Renal pelvis (tissue), 12 donors: ENCODE measurements at places on chromosomes 12 and 14.
A peak's percentile ranks its signal among the peaks of the same experiment; 100 is the strongest.

- no peak for DNase-seq
Observed at GRCh38 chr12:130993759-130994670, 40.3 kb downstream of the ADGRD1 start.

GRCh38 chr12:6917491-6918231, 3.3 kb downstream of the ENO2 start:
- DNase-seq = no peak

GRCh38 chr12:111407377-111408115, 1.8 kb downstream of the SH2B3 start:
- no peak for DNase-seq

- DNase-seq = no peak
Observed at GRCh38 chr12:23043646-23044045, 418.7 kb downstream of the ETNK1 start.

DNA sequence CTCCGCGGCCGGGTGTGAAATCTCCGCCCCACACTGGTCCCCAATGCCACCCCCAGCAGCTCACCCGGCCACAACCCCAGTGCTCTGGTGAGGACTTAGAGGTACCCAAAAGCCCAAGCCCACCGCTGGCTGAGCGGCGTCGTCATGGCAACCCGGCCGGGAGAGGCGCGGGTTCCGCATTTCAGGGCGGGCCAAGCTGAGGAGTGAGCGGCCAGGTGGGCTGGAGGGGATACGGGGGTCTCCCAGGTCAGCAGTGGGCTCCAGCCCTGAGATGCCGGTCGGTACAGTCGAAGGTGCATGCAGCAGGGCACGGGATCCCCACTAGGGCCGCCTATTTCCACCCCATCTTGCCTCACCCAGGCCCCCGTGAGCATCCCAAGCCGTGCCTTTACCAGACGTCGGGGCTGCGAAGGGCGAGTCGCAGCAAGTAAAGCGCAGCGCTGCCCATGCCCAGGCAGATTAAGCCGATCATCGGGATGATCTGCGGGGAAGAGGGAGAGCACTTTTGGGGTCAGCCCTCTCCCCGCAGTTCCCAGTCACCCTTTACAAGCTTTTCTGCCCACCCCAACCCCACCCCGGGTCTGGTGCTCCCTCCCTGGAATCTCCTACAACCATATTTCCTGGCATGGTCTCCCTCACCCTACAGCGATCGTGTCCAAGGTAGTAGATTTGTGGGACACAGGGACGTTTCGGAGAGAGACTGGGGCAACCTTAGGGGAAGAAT, 6.9 kb downstream of the SHMT2 start:
- DNase-seq = no peak

DNA sequence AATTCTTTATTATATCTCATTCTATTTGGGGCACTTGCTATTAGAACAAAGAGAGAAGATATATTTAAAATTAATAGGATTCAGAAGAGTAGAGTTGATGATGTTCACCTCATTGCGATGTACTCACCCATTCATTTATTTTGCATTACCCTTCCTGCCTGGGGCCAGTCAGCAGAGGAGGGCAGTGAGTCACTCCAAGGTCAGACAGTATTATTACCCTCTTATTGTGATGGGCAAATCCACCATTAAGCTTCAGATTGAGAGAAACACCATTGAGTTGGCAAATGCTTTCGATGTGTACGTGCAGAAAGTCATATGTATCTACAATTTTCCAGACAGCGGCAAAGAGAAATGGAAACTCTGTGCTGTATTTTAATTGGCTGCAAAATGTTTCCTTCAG, 134.2 kb downstream of the BICD1 start:
- no peak for DNase-seq

DNA sequence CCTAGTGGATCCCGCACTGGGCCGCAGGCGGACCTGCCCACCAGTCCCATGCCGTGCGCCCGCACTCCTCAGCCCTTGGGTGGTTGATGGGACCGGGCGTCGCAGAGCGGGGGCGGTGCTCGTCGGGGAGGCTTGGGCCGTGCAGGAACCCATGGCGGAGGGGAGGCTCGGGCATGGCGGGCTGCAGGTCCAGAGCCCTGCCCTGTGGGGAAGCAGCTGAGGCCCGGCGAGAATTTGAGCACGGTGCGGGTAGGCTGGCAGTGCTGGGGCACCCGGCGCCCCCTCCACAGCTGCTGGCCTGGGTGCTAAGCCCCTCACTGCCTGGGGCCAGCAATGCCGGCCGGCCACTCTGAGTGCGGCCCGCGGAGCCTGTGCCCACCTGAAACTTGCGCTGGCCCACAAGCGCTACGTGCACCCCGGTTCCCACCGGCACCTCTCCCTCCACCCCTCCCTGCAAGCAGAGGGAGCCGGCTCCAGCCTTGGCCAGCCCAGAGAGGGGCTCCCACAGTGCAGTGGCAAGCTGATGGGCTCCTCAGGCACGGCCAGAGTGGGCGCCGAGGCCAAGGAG, 100.8 kb downstream of the PLEKHA5 start:
- DNase-seq = no peak

GRCh38 chr12:25801734-25802133, 156.7 kb upstream of the RASSF8 start:
- peak; percentile 16 for DNase-seq

DNA sequence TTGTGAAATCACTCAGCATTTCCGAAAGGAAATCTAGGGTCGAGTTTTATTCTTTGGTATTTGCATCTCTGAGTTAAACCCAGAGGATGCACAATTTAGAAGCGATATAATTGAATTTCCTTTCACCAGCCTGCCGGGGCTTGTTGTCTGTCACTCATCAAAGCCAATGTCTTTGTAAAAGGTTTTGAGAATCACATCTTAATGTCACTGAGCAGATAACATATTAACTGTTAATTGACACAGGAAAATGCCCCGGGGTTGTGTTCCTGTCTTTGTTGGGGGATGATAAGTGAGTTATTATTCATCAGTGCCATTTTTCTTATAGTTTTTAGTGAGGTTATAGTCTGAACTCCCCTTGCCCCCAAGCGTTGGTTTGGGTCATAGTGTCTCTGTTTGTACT, 73.4 kb downstream of the DUSP6 start:
- no peak for DNase-seq

DNA sequence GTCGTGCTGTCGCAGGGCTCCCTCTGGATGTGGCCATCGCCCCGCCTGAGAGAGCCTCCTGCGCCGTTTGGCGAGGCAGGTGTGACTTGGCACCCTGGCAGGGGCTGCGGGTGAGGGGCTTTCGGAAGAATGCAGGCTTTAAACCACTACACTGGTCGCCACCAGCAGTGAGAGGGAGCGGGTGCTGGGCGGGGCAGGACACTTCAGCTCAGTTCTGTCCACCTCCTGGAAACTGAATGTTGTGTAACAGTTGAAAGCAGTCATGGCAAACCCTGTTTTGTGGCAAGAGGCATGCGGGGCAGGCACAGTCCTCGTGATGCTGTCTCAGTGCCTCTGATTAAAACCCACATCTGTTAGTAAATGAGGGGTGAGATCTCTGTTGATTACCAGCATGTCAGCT, 55.9 kb downstream of the AACS start:
- DNase-seq = no peak

DNA sequence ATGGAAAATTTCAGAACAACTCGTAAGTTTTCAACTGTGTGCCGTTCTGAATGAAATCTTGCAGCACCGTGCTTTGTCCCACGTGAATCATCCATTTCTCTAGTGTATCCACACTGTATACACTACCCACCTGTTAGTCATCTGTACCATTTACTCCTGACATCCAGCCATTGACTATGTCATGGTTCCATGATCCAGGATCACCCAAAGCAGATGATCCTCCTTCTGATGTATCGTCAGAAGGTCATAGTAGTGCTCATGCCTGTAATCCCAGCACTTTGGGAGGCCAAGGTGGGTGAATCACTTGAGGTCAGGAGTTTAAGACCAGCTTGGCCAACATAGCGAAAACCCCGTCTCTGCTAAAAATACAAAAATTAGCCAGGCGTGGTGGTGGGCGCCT, 122.9 kb downstream of the PPHLN1 start:
- DNase-seq = no peak

DNA sequence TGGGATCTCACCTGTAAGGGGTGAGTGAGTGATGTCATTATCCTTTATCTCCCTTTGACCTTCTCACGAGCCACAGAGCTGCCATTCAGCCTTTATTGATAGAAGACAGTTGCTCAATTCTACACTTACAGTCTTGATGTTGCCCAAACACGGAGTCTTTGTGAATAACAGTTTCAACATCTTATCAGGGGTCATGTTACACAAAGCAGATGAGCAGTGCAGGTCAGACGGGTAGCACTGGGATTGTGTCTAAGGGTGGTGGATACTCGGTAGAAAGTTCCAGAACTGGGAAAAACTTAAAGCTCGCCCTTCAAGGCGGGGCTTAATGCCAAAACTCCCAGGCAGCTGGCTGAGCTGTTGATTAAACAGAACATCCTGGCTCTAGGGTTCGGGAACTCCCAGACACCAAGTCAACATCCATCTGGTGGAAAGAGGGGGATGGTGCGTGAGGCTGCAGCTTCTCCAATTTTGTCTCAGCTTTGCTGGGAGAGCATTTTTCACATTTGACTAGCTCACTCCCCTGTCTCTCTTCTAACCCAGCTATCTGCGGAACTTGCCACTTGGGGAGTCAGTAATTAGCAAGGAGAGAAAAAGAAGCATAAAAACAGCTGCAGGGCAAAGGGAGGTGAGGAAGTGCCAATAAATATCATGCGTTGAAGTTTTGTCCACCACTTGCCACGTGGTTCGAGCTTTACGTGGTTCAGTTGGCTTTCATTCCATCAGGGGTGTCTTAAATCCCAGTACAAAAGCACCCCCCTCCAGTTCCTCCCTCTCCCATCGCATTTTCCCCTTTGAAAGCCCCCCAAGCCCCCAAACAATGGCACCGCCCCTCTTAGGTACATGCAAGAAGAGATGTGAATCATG, 31.0 kb downstream of the FOXN4 start:
- DNase-seq = no peak

DNA sequence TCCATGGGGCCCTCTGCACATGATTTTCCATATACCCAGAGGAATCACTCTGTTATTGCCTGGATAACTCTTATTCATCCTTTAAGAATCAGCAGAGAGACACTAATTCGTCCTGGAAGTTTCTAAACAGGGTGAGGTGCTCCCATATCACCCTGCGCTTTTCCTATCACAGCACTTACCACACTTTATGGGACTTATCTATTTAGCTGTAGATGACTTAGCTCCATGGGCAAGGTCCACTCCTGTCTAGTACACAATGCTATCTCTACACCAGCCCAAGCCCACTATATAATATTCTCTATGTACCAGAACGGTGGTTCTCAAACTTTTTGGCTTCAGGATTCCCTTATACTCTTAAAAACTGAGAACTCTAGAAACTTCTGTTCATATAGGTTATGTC, 111.7 kb downstream of the EFCAB11 start:
- DNase-seq = no peak

DNA sequence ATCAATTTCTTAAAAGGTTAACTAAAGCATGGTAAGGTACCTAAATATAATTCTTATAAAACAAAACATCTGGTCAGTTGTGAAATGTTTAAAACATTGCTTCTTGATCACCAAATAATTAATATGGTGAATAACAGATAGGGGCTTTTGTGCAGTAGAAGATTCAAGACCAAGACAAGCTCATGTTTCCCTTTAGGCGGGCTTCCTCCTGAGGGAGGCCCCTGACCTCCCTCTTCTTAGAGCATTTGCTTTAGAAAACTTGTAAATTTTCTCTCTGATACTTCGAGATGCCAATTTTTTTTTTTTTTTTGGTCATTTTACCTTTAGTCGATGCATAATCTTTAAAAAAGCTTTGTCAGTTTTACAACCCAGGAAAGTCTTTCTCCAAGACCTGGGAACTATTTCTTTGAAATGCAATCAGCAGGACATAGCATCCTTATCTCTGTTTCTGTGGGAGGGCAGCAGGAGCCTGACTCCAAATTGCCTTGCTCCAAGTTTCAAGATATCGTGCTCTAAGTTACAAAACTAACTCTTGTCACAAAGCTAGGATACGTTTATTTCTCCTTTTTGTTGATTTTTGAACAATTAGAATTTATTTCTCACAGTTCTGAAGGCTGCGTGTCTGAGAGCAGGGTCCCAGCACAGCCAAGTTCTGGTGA, 66.6 kb upstream of the BICD1 start:
- no peak for DNase-seq

DNA sequence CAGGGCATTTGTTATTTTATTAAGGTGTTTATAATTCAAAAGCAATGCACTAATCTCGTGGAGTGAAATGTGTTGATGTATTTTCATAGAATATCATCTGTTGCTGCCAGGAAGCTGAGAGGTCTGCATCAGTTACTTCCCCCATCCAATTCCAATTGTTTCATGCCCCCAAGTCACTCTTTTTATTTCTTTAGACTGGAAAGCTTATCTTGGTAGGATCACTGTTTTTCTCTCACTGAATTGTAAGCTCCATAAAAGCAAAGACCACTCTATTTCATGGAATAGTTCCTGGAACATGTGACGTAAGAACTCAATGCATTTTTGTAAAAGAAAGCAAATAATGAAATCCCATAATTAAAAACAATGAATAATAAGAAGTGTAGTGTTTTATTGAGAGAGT, 420.2 kb downstream of the TRHDE start:
- DNase-seq = no peak

GRCh38 chr12:24496755-24497154, 452.1 kb downstream of the BCAT1 start:
- DNase-seq = no peak

DNA sequence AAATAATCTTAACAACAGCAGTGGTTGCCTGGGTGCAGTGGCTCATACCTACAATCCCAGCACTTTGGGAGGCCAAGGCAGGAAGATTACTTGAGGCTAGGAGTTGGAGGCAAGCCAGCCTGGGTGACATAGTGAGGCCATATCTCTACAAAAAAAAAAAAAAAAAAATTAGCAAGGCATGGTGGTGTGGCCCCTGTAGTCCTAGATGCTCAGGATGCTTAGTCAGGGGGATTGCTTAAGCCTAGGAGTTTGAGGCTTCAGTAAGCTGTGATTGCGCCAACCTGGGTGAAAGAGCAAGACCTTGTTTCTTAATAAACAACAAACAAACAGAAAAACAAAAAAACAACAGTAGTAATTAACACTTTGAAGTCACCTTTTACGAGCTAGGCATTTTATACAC, 642 bp upstream of the ACSM4 start:
- no peak for DNase-seq

- no peak for DNase-seq
Observed at GRCh38 chr12:3038926-3039510, 38.2 kb upstream of the TSPAN9 start.

GRCh38 chr14:102221026-102221425, 81.3 kb downstream of the WDR20 start:
- DNase-seq = no peak
